HT1080 (cell line): ENCODE measurements at places on chromosomes 16 and 17. TPM values are rescaled to one million over a fixed set of nuclear protein-coding genes. Genes with fewer than 3 reads are reported as not detected.

DNA sequence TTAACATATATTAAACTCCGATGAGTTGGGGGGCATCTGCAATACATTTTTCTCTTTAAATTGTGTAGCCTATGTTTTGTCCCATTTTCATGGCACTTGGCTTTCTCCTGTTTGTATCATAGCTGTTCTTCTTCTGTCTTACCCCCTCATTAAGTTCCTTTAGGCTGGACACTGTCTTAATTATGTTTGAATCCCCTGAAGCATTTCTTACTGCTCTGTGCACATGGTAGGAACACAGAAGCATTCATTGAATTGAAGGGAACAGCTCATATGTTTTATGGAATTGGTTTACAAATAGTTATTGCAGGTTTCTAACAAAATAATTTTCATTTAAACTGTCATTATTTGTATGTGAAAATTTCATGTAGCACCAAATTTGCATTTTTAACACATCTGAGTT, 176.8 kb downstream of the TANC2 start:
- DNase-seq, result no peak

GRCh38 chr16:88461331-88462269, 8.5 kb downstream of the ZFPM1 start:
- no peak for DNase-seq

DNA sequence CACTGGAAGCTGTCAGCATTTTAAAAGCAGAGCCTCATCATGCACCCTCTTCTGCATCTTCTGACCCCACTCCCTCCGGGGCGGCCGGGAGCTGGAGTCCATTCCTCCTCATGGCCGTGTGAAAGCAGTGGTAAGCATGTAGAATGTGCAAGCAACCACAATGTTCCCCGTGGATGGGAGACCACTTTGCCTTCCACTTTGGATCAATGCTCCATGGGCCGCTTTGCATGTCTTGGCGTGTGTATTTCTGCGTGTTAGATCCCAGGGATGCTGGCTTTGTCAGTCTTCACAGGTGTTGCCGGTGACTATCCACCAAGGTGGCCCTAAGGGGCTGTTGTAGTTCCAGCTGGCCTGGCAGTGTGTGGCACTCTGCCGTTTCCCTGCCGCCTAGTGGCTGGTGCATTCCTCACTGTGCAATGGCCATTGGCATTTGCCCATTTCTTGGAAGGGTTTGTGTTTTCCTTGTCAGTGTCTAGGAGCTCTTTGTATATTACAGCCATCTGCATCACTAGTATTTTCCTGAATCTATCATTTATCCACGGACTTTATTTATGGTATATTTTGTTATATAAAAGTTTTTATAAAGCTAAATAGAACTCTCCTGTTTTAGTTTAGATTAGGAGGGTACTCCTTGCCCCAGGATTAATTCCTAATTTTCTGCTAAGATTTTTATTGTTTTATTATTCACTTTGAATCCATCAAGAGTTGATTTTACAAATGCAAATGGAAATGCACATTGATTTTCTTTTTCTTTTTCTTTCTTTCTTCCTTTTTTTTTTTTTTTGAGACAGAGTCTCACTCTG, 5.8 kb upstream of the ALDH3A1 start:
- DNase-seq, result peak; percentile 62

DNA sequence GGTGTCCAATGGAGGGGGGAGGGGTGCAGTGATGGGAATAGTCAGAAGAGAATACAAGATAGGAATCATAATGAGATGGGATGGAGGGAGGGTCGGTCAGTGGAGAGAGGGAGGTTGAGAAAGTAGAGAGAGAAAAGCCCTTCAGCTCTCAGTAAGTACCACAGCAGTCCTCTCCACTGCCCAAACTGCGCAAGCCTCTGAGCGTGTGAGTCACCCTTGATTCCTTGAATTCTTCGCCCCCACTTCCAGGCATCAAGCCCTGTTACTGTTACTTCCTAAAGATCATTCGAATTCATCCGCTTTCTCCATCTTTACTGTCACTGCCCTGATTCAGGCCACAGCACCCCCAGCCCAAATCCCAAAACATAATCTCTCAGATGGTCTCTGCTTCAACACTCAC, 2.5 kb downstream of the GUCY2D start:
- peak; percentile 59 for DNase-seq

- peak; percentile 73 for DNase-seq
Measured at GRCh38 chr16:46862555-46863447, 21.4 kb upstream of the GPT2 start.

KRT40 gene
- not detected in 2 replicates for total RNA-seq

EVPLL gene
- not detected in 2 replicates for total RNA-seq

- DNase-seq, result no peak
Measured at GRCh38 chr16:81265658-81266451, 27.4 kb downstream of the BCO1 start.

DNA sequence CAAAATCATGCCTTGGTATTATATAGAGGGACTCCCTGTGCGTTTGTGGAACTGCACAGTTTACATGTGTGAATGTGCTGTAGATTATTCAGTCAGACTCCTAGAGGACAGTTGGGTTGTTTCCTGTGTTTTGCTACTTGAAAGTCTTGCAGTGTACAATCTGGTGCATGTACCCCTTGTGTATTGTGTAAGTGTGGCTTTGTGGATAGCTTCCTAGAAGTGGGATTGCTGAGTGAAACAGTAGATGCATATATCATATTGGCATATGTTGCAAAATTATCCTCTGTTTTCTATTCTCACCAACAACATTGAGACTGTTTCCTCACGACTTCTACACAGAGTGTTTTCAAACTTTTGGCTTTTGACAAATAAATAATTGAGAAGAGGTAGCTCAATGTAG, 263.7 kb downstream of the MAP2K6 start:
- DNase-seq, result no peak

DPEP1 gene
- total RNA-seq, result not detected in 2 replicates

KRTAP4-6 gene
- total RNA-seq, result not detected in 2 replicates

SLC38A8 gene
- total RNA-seq, result not detected in 2 replicates
